ENCODE measurements at places on chromosomes 5 and 9.

- no peak for DNase-seq
Measured at GRCh38 chr9:88660611-88661010, 125.6 kb downstream of the NXNL2 start.

GRCh38 chr5:134240421-134240962, 14.6 kb upstream of the PPP2CA start:
- DNase-seq = no peak

DNA sequence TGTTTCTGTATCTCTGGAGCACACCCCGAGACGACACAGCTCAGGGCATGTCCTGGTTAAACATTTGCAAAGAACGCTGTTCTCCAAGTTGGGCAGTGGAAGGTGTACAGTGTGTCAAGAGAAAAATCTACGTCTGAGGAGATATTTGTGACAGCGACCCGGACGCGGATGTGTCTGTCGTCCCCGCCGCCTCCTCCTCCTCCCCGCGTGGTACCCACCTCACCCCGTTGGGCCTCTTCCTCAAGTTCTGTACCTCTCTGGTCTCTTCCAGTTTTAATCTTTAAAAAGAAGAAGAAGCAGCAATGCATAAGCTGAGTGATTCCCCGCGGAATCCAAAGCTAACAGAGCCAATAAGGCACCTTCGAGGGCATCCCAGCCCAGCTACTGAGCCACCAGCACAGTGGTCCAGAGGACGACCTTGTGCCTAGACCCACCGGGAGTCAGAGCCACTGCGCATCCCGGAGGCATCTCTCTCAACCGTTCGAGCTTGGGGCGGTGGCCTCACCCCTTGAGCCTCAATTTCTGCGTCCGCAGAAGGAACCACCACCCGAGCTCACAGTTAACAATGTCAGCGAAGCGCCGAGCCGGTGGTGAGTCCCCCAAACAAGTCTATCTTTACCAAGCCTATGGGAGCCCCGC, 467 bp downstream of the C9orf78 start:
- peak; percentile 43 for DNase-seq

DNA sequence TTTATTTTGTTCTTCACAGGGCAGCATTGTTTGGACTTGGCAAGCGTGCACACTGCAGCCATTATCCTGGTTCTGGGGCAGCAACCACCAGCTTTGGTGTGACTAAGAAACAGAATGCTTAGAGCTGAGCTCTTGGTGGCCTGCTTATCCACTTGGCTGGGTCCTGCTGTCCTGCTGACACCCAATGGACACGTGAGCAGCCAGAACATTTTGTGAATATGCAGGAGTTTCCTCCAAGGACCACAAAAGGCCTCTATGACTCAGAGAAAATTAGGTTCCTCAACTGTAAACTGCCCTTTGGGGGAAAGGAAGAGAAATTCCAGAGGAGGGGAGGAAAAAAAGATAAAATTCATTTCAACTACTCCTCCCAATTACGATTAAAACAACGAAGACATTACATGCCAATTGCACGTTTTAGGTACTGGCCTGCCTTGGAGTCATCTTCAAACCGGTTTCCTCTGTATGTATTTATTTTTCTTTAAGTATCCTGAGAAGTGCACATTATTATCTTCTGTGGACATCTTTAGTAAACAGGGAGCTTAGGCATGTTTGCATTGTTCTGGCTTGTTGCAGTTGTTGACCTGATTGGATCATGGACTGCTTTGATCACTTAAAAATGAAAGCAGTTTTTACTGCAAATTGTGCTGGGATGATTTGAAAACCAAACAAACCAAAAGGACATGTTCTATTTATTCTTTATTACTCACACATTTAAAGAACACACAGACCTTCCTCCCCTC, 82.3 kb upstream of the TLE4 start:
- no peak for DNase-seq

DNA sequence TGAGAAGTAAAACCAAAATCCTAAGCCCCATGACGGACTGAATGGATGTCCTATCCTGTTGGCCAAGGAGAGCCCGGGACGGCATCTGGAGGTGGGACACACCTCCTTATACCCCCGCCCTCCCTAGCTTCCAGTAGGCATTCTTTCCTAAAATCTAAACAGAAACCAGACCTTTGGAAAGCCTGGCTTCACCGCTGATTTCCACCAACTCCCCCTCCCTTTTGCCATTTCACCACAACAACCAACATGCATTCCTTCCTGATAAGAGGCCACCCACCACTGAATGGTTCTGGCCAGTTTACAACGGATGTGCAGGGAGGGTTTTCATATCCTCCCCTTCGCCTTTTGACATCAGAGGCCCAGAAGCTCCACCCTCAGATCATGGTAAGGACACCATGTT, 9.2 kb upstream of the RARS1 start:
- DNase-seq = no peak

DNA sequence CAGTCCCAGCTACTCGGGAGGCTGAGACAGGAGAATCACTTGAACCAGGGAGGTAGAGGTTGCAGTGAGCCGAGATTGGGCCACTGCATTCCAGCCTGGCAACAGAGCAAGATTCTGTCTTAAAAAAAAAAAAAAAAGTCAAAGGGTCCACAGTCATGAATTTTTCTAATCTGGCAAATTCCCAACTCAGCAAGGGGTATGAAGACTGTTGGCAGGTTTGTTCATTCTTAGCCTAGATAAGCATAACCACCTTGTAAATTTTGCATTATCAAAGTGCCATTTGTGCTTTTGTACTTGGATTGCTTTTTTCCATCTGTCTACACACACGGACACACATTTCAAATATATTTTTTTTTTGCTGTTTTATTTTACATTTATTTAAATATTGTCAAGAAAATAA, 299.8 kb upstream of the NUDT12 start:
- DNase-seq = no peak

- no peak for DNase-seq
Measured at GRCh38 chr9:15485836-15486666, 24.7 kb downstream of the PSIP1 start.

DNA sequence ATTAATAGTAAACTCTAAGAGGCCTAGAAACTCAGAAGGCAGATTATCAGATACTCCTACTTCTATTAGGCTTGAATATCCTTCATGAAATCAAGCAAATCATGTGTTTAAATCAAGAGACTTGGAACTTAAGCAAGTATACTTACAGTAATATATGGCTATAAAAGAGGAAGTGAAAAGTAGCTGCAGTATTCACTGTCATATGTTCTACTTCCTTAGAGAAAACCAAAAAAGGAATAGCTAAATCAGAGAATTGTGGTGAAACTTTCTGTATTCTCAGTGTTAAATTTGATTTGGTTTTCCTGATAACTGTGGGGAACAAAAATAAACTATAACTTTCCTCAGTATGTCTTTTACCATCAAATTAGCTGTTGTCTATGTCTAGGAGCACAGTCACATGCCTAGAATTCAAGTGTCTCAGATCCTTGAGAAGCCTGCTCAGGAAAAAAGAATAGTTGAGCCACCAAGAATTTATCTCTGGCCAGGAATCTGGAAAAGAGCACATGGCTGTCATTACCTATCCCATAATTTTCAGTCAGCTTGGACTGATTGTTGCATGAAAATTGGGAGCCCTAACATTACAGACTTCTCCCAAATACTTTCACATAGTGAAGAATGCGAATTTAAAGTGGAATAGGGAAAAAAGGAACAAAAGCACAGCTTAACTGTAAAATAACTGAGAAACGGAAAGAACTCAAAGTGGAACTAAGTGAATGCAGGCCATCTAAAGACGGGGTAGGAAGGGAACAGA, 1.7 kb downstream of the FKBP15 start:
- DNase-seq = no peak

- no peak for DNase-seq
Measured at GRCh38 chr9:81893929-81894328, 34.3 kb upstream of the SPATA31D4 start.

- DNase-seq = no peak
Measured at GRCh38 chr5:77984587-77984986, 208.4 kb upstream of the TBCA start.

DNA sequence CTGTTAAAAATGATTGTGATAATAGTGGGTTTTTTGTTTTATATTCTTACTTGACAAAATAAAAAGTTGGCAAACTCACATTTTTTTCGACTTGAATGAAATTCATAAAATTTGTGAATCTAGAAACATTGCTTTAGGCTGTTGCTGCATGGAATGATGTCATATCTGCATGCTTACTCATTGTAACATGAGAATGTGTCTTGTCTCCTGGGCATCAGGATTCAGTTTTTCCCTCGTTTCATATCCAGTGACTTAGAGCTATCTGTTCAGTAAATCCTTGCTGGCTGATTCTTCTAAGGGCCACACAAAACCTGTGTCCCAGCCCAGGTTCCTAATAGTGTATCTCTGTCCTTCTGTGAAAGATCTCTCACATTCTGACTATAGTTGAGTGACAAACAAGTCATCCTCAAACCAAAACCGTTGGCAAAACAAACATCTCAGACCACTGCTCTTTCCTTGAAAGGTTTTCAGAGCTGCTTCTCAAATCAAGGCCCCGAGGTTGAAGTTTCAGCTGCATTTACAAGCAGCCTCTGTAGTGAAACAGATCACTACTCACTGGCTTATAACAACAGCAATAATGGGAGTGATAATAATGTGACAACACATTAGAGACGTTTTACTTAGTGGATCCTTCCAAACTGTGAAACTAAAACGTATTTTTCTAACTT, 95.0 kb downstream of the NPR3 start:
- no peak for DNase-seq

- DNase-seq = no peak
Measured at GRCh38 chr9:9949368-9949767, 663.4 kb downstream of the PTPRD start.

- DNase-seq = no peak
Measured at GRCh38 chr5:102139029-102139428, 157.1 kb downstream of the SLCO4C1 start.

- DNase-seq = no peak
Measured at GRCh38 chr5:118253225-118254061, 734.9 kb downstream of the DTWD2 start.

GRCh38 chr5:57986761-57987341, 473.0 kb downstream of the PLK2 start:
- DNase-seq = no peak

GRCh38 chr5:19930451-19930850, 57.5 kb downstream of the CDH18 start:
- DNase-seq = no peak

GRCh38 chr9:20872340-20872977, 159.0 kb downstream of the HACD4 start:
- no peak for DNase-seq

GRCh38 chr5:177132136-177133095, 1.2 kb upstream of the NSD1 start:
- no peak for DNase-seq

GRCh38 chr9:94031946-94032345, 52.3 kb upstream of the PTPDC1 start:
- DNase-seq = no peak

- DNase-seq = no peak
Measured at GRCh38 chr5:159402856-159403255, 72.6 kb upstream of the IL12B start.

DNA sequence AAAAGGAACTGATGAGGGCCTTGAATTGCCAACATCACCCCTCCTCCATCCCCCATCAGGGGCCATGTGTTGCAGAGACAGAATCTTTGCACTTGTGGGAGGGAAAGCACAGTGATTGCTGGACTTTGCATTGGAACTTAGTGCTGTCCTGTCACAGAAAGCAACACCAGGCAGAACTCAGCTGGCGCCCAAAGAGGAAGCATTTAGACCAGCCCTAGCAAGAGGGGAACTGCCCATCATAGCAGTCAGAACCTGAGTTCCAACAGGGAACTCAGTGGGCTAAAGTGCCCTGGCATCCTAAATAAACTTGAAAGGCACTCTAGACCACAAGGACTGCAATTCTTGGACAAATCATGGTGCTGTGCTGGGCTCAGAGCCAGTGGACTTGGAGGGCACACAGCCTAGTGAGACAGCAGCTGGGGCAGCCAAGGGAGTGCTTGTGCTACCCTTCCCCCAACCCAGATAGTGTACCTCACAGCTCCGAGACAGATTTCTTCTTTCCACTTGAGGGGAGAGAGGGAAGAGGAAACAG, 128.1 kb downstream of the ACTL7B start:
- DNase-seq = no peak

DNA sequence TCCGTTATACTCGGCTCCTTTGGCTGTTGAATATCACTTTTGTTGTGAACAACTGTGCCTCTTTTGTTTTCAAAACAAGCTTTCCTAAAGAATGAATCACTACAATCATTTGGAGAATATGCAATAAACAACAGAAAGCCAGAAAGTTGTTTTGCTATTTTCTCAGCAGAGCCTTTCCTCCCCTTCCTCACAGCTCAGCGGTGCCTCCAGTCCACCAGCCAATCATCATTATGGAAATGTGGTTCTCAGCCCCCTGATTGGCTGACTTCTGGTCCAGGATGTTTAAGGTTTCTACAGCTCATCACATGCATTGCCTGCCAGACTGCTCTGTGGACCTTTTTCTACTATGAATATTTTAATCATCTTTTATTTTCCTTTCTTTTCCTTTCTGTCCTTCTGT, 9.1 kb upstream of the ZNF608 start:
- DNase-seq = no peak

DNA sequence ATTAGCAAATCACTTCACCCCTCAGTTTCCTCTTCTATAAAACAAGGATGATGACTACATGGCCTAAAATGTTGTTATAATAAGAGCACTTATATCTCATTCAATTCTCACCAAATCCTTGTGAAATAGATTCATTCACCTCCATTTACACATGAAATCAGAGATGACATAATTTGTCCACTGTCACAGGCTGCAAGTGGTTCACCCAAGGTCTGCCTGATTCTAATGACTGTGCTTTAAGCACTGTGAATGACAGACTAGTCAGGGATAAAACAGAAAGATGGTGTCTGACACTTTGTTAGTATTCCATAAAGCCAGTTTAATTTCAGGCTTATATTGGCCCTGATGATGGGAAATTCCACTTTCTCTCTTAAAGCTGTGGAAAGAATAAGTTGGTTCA, 209.5 kb downstream of the MAPKAP1 start:
- DNase-seq = no peak

- DNase-seq = no peak
Measured at GRCh38 chr9:76845254-76845653, 60.7 kb downstream of the PRUNE2 start.

- no peak for DNase-seq
Measured at GRCh38 chr9:99626426-99626825, 195.3 kb upstream of the NR4A3 start.

DNA sequence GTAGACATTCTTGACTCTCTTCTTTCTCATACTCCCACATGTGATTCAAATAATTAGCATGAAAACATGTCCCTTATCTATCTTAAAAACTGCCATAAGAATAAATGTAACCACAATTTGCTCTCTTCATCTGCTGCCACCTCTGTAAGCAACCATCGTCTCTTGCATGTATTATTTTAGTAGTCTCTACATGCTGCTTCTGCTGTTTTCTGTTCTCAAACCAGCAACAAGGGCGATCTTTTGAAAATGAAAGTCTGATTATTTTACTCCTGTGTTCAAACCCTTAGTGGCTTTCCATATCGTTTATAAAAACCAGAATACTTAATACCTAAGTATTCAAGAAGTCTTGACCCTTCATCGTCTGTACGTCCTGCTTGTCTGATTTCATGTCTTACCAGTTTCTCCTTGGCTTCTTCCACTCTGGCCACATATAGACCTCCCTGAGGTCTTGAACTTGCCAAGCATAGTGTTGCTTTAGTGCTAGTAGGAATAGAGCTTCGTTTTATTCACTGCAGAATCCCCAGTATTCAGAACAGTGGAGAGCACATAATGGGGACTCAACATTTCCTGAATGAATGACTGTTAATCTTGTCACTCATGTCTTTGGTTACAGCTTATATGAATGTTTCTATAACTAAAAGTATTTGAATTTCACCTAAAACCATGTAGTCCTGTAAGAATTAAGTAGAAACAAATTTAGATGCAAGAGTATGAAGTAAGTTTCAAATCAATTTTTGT, 10.6 kb downstream of the CDC42SE2 start:
- DNase-seq = no peak

GRCh38 chr9:110650261-110650660, 18.3 kb upstream of the MUSK start:
- no peak for DNase-seq

Measured in activated CD4-positive, CD25-positive, alpha-beta regulatory T cell treated with anti-CD3 and anti-CD28 coated beads, Interleukin-2, amount 50 U/mL, for 72 hours (primary cell).